ENCODE measurements at places on chromosomes 11 and 22.

DNA sequence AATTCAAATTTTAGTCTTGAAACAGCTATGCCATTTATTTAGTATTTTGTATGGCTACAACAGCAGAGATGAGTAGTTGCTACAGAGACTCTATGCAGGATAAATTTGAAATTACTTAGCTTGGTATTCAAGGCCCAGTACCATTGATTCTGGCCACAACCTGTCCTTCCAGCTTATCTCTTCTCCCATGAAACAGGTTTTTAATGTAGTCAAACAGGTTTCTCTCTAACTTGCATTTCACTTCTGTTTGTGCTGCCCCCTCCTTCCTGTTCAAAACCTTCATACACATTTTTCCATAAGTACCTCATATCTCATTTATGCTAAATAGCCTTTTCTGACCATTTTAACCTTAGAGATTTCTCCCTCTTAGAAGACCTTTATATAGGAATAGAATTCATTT is 3.3 kb downstream of the USP47 start:
- no peak for DNase-seq

GRCh38 chr22:30665266-30665665 is 2.4 kb downstream of the DUSP18 start:
- DNase-seq: no peak

- no peak for DNase-seq
Measured at GRCh38 chr11:62054484-62055121, 69.2 kb upstream of the INCENP start.

GRCh38 chr11:2882396-2883110 is 3.0 kb downstream of the CDKN1C start:
- no peak for DNase-seq

DNA sequence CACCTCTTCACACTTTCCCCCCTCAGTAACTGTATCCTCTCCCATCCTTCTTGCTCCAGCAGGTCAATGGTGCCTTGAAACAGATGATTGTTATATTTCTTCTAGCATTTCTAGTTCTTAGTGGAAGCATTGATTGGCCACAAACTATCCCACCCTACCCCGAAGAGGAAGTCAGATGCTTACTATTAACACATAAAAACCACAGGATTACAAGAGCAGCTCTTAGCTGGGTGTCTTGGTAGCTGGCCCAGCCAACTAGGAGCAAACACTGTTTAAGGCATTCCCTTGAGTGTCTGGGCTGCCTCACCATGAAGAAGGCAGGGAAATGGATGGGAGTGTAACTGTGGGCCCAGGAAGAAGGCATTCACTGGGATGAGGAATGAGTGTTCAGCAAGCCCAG is 176.6 kb downstream of the GRIK4 start:
- no peak for DNase-seq

- DNase-seq: no peak
Measured at GRCh38 chr11:120254788-120255518, 15.0 kb downstream of the POU2F3 start.
